ENCODE measurements at places on chromosomes 13 and 19. TPM values are rescaled to one million over a fixed set of nuclear protein-coding genes. Genes with fewer than 3 reads are reported as not detected.

ZNF98 gene
- not detected for total RNA-seq

CGB3 gene
- not detected for total RNA-seq

IGFL3 gene
- not detected for total RNA-seq

GRCh38 chr13:36858290-36858689 is 39.3 kb downstream of the RFXAP start:
- no peak for DNase-seq

KIR2DL3 gene
- not detected for total RNA-seq

DNA sequence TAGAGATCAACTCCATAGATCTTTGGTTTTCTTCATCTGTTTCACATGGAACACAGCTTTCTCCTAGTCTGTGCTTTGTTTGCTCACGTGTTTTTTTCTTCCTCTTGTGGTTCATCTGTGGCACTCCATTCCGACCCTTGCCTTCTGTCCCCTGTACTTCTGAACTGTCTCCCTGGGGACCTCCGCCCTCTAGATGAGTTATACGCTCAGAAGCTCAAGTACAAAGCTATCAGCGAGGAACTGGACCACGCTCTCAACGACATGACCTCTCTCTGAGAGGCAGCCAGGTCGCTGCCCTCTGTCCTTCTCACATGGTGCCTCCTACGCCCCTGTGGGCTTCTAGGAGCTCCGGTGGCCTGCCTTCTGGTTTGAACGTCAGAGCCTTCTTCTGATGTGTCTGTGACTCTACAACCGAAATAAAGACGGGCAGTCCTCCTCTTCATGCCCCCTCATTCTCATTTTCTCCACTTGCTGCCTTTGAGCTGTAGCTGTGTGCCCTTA is 16.6 kb upstream of the RAB8A start:
- DNase-seq: no peak

GRCh38 chr19:6412447-6413091 is 12.0 kb downstream of the KHSRP start:
- peak; percentile 87 for DNase-seq

DNA sequence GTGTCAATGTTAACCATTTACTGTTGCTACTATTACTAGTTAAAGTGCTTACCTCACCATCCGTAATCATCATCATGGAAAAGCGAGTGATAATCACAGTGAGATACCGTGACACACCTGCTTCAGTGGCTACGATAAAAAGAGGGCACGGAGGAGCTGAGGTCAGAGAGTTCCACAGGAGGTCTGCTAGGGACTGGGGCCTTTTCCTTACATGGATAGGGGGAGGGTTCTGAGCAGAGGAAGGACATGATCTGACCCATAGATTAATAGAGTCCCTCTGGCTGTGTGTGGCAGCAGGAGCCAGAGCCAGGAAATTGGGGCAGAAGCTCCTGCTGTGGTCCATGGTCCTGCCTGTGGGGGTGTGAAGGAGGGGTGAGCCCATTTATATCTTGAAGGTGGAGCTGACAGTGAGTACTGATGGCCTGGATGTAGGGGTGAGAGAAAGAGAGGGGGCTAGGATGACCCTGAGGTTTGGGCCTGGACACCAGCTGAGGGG is 136.7 kb downstream of the SIPA1L3 start:
- DNase-seq: no peak

SBK2 gene
- 5.2 TPM for total RNA-seq

Data from WTC11 (cell line).